ENCODE measurements at places on chromosomes 7 and 10.

DNA sequence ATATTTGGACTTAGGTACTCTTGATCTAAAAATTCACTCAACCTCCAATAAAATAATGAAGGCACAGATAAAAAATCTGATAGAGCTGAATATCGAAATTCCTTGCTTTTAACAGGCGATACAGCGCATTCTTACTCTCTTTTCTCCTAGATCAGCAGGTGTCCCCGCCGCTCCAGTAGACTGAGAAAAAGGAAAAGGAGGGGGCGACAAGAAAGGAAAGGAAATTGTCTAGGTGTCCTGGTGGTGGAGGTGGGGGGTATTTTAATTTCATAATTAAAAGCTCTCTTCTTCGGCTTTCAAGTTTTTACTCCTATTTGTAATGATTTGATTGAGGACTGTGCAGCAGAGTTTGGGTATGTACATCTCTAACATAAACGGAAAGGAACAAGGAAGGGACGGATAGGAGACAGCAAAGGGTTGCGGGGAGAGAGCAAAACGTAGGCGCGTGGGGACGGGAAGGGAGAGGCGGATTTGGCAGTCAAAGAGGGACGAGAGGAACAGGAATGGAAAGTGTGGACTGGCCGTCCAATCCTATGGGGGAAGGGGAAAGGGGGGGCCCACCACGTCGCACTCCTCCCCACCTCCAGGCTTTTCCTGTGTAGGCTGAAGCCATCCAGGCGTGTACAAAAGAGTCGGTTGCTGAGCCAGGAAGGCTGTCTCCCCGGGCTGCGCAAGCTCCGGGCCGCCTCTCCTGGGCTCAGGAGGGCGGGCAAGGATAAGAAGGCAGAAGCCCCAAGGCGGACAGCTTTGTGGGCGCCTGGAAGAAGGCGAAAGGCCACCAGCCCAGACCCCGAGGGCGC lies 875 bp upstream of the HECTD2 start:
- DNase-seq, result peak; percentile 89

DNA sequence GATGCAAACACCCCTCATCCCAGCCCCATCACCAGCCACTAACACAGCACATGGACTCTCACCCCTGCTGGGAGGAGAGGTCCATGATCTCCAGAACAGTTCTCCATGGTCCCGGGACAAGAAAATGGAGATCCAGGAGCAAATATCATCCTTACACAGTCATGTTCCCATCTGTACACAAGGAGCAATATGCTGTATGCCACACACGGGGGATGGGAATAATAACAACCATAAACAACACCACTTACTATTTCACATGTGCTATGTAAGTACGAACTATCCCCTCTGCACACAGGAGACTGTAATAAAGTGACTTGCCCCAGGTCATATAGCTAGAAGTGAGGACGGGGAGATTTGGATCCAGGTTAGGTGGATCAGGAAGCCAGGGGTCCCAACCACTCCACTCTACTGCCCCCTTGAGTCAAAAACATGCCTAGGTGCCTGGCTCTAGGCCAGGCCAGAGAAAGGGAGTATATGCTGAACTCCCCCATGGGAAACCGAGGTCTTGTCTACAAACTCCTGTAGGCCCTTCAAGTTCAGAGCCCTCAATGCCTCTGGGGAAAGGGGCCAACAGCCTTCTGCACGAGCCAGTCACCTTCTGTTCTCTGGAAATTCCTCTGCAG lies 34.1 kb downstream of the LRRC20 start:
- peak; percentile 41 for DNase-seq

DNA sequence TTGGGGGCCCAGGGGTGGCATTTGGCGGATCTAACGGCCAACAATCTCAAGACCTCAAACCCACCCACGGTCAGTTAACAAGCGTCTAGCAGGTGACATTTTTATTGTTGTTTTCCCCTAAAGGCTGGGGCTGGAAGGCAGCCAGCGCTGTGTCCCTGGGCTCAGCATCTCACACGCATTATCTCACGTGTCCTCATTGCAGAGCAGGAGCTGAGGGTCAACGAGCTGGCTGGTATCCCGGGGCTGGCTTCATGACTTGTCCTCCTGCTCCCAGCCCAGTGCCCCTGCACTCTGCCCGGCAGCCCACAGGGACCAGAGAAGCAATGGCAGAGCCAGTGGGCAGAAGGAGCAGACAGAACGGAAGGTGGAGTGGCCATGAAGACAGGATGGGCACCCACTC lies 54.4 kb upstream of the TMEM273 start:
- DNase-seq, result peak; percentile 41

DNA sequence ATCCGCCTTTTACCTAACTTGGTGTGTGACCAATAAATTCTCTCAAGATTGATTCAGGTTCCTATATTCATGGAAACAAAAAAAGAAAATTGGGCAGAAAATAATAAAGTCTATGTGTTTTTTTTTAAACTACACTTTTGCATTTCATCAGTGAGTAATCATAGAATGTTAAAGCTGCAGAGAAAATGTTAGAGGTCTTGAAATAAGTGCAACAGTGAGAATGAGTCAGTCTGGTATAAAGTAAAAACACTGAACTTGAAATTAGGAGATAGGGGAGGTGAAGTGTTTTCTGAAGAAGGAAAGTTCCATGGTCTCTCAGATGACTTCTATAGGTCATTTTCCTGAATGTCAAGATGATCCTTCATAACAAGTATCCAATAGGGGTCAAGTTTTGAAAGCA lies 202.6 kb upstream of the NRP1 start:
- no peak for DNase-seq

Data from testis (tissue), 5 donors.